ENCODE measurements at places on chromosomes 1 and 21. TPM values are rescaled to one million over a fixed set of nuclear protein-coding genes. Genes with fewer than 3 reads are reported as not detected.

Gene PAPPA2
- total RNA-seq: 4.3 TPM

Gene FCRL2
- 0.15 TPM for total RNA-seq

Gene TP73
- total RNA-seq: 0.18 TPM

Gene CLIC6
- 3.0 TPM for total RNA-seq

Gene SYF2
- total RNA-seq: 46.1 TPM

Gene DYNLT5
- 3.3 TPM for total RNA-seq

Gene GNL2
- 33.9 TPM for total RNA-seq

Gene GJA4
- total RNA-seq: 49.2 TPM

GRCh38 chr1:70790232-70790923 is 257.2 kb downstream of the PTGER3 start:
- H3K27ac ChIP-seq: no peak overlapping the region
- H3K4me1 ChIP-seq: no peaks in the 10 kb centered on the region
- DNase-seq: no peak
- no peaks in the 10 kb centered on the region for H3K36me3 ChIP-seq
- H3K4me3 ChIP-seq: no peak overlapping the region

GRCh38 chr21:36080386-36080785 is 10.6 kb downstream of the CBR1 start:
- no peaks in the 10 kb centered on the region for H3K36me3 ChIP-seq
- no peak overlapping the region for H3K4me3 ChIP-seq
- no peak for DNase-seq
- H3K4me1 ChIP-seq: no peaks in the 10 kb centered on the region

- no peaks in the 10 kb centered on the region for H3K27me3 ChIP-seq
- H3K4me3 ChIP-seq: no peak overlapping the region
- no peaks in the 10 kb centered on the region for H3K4me1 ChIP-seq
- no peak overlapping the region for H3K27ac ChIP-seq
- H3K36me3 ChIP-seq: peaks cover 3% of the 10 kb centered on the region
These were observed 55.6 kb upstream of the ACTL8 start for GRCh38 chr1:17699581-17699980.

DNA sequence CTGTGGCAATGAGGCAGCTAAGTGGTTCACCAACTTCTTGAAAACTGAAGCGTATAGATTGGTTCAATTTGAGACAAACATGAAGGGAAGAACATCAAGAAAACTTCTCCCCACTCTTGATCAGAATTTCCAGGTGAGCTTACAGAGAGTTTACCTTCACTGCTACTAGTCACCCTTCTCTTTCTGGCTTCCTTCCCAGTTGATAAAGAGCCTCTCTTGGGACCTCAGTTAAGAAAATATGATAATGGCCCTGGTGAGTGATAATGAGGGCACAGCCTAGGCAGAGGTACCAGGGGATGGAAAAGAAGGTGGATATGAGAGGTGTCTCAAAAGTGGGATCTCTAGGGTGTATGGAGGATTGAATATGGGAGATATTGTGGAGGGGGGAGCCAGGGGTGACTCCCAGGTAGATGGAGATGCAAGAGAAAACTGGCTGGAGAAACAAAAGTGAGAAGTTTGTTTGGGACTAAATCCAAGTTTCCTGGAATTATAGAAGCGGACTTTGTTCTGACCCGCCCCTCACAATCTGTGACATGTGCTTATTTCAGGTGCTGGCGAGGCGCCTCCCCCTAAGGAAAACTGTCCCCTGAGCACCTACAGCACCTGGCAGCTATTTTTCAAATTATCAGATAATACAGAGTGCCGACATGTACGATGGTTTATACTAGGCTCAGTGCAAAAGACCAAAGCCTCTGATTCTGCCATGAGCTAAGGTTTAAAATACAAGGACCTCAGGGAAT is 13.7 kb downstream of the MTARC2 start:
- no peak overlapping the region for H3K27ac ChIP-seq
- no peaks in the 10 kb centered on the region for H3K27me3 ChIP-seq
- no peaks in the 10 kb centered on the region for H3K4me1 ChIP-seq
- no peak for DNase-seq

GRCh38 chr1:216215169-216215568 is 208.1 kb downstream of the USH2A start:
- no peaks in the 10 kb centered on the region for H3K36me3 ChIP-seq
- H3K27ac ChIP-seq: no peak overlapping the region
- H3K4me3 ChIP-seq: no peak overlapping the region
- no peak for DNase-seq
- no peaks in the 10 kb centered on the region for H3K27me3 ChIP-seq
- H3K4me1 ChIP-seq: no peaks in the 10 kb centered on the region

- H3K27ac ChIP-seq: no peak overlapping the region
- DNase-seq: no peak
- no peaks in the 10 kb centered on the region for H3K4me1 ChIP-seq
- H3K36me3 ChIP-seq: no peaks in the 10 kb centered on the region
These were observed 688.1 kb downstream of the PLA2G4A start for GRCh38 chr1:187516874-187517273.
